CD8-positive, alpha-beta memory T cell (primary cell): ENCODE measurements at places on chromosomes 6 and 20.

GRCh38 chr20:37336369-37337207, 9.4 kb upstream of the SRC start:
- no peak for DNase-seq

DNA sequence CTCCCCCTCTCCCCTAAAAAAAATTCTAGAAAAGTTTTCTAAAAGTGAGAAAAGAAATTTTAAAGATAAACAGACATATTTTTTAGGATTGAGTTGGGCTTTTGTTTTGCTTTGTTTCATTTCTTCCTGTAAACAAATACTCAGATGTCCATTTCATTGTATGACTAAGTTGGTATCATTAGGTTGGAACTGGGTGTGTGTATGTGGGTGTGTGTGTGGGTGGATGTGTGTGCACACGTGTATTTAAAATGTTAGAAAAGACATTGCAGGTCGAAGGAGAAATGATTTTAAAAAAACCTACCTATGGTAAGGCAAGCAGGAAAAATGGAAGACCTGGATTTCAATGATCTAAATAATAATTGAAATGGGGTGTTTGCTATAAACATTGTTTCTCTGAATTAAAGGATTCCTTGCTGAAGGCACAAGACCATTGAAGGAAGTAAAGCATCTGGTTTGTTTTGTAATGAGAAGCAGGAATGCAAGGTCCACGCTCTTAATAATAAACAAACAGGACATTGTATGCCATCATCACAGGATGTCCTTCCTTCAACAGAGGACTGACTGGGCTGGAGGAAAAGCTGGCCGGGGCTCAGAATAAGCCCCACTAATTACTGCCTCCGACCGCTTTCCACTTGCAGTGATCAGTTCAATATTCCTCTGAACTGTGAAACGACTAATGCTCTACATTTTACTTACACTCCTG, 996 bp upstream of the PRDM1 start:
- DNase-seq: no peak

GRCh38 chr6:109456111-109456583, 575 bp upstream of the MICAL1 start:
- DNase-seq: no peak

- peak; percentile 57 for DNase-seq
These were observed 50.2 kb upstream of the HINT3 start for GRCh38 chr6:125906158-125906998.

- no peak for DNase-seq
These were observed 10.3 kb downstream of the DUSP15 start for GRCh38 chr20:31859998-31860380.
